ENCODE measurements at places on chromosomes 7 and 10.

DNA sequence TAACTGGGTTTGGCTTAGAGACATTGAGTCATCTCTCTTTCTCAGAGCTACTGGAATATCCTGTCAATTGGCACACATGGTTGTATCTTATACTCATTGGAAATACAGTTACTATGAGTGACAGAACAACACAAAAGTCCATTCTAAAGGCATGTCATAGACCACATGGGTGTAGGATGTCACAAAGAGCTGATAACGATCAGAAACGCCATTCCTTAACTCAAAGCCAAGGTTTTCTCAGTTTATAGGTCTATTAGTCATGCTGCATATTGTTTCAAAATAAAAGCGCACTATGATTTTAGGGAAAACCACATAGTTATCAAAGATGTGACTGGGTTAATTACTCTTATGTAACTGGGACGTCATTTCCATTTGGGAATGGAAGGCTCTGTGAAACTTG, 147.2 kb upstream of the FAM171A1 start:
- DNase-seq = no peak

DNA sequence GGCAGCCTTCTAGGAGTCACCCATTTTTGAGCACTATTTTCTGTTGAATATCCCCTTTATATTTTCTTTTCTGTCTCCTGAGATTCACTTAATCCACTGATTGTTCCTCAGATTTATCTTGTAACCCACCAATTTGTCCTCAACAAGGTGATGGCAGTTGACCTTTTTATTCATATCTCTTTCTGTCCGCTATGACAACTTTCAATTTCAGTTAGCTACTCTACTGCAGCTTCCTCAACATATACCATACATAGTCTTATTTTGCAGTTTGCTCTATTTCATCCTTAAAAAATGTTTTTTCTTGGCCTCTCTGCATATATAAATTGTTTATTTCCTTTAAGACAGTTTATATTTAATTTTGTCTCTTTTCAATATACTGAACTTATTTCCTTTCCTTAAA, 101.3 kb downstream of the THSD7A start:
- DNase-seq = no peak

DNA sequence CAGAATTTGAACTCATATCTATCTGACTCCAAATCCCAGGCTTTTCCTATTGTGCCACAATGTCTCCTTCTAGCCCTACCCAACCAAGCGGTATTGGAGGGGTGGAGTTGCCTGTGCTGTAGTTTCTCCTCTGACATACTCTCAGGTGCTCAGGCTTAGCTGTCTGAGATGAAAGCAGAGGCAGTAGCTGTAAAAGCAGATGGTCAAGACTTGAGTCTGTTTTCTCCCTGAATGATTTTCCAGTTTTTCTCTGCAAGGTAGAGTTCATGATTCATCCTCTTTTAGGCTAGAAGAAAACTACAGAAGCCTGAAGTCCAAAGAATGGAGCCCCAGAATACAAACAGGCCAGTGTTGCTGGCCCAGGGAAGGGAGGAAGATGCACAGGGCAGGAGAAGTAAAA, 130.0 kb downstream of the PDE1C start:
- no peak for DNase-seq

- DNase-seq = no peak
These were observed 345.6 kb downstream of the MDFIC start for GRCh38 chr7:115267503-115267902.

DNA sequence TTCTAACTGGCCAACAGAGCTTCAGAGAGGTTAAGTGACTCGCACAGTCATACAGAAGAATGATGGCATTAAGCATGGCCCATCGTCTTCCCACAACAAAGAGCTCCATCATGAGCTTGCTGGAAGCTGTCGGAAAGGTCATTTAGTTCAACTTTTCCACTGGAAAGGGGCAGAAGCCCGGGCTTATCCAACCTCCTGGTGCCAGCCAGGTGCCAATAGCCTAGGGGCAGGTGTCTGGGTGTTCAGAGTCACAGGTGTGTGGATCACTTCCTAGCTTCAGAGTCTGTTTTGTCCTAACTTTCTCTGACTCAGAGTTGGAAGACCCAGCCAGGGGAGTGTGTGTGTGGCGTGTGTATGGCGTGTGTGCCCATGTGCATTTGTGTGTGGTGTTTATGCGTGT, 1.3 kb upstream of the TRPV6 start:
- DNase-seq = no peak

- peak; percentile 65 for DNase-seq
These were observed at the start of gene LDB1 for GRCh38 chr10:102120142-102120990. Gene LDB1, minus strand, starts transcription at chr10:102120368. Its CDS starts 258 bp downstream, at chr10:102120110.

DNA sequence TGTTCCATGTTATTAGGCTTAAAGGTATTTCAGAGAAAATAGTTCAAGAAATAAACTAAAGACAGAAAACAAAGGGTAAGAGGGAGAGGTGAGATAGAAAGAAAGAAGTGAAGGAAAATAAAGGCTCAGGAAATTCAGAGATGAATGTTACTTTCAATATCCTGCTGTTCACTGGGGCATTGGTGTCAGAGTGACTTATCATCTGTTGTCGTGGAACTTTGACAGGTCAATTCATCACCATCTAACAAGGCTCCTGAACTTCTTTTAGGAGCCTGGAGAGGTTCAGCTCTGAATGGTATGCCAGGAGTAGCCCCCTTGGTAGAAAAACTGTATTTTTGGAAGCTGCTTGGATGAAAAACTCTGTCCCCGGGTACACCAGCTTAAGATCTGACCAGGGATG, 100.1 kb downstream of the KLF6 start:
- DNase-seq = no peak

GRCh38 chr10:116771101-116771958, 29.0 kb upstream of the HSPA12A start:
- DNase-seq = no peak

All from HCT116 (cell line).